ENCODE measurements at places on chromosomes 6 and 20.

- DNase-seq = no peak
These were observed 249.1 kb downstream of the COL12A1 start for GRCh38 chr6:74956559-74957428.

GRCh38 chr6:97186416-97186999 is 96.5 kb downstream of the MMS22L start:
- DNase-seq = peak; percentile 64

DNA sequence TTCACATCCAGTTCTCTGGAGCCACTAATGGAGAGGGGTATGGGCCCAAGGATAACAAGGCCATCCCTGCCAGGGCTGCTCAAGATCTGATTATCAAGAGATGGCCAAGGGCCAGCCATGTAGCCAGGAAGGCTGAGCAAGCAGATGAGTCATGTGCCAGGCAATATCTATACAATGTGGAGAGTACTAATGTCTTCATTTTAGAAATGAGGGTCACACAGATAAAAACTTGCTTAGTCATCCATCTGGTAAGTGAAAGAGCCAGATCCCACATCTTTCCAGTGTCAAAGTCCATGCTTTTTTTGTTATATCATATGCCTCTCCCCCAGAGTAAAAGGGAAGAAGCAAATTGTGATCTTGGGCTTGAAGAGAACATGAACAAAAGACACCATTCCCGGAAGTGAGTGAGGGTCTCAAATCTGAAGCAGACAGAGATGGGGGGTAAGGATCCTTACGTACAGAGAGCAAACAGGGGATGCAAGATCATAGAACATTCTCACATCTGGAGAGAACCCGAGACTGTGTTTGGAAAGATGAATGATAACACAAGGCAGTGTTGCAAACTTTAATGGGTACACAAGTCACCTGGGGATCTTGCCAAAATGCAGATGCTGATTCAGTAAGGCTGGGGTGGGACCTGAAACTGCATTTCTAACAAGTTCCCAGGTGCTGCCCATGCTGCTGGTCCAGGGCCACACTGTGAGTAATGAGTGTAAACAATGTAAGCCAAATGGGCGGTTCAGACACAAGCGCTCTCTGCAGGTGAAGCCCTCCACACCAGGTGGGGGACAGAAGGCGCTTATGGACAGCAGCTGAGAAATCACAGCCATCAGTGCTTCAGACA is 20.0 kb upstream of the GSTA3 start:
- peak; percentile 55 for DNase-seq

DNA sequence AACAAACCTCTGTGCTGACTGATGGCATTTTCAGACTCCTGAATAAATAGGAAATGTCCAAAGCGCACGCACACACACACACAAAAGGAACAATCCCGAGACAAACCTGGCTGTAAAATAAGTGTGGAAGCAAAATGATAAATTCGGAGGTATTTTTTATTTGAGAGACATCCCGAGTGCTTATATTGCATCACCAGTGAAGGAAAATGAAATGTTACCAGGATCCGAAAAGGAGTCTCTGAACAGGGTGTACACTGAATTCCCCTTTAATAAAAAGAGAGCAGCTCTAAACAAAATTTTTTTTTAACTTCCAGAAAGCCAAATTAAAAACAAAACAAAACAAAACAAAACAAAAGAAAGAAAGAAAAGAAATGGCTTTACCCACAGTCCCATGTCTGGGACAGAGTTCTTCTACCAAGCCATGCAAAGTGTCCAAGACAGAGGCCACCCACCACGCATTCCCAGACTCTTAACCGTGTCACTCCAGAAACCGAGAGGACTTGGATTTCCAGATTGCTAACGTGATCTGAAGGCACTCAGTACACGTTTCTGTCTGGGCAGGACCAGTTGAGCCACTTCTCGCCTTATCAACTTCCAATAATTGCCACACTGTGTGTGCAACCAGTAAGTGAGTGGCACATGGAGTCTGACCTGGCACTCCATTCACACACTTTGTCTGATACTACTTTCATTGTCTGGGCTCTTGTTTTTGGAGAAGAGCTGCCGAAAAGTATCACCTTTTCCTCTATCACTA is 817 bp downstream of the ME1 start:
- peak; percentile 32 for DNase-seq

DNA sequence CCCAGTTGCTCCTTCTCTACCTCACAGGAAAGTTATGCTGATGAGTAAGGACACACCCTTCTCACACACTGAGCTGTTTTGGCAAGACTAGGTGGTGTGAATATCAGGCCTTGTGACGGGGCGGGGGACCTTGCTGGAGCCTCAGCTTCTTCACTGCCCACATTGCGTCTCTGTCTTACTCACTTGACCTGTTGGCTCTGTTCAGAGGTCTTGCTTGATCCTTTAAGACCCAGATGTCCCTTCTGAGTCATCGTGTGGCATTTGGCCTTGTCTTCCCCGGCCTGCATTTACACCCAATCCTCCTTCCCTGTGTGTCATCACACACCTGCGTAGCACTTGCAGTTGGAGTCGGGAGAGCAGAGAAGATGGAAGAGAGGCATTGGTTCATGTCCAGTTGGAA is 8.3 kb upstream of the PRND start:
- DNase-seq = no peak

Measured in kidney glomerular epithelial cell (primary cell).